ELR (cell line): ENCODE measurements at places on chromosomes 5 and 9.

DNA sequence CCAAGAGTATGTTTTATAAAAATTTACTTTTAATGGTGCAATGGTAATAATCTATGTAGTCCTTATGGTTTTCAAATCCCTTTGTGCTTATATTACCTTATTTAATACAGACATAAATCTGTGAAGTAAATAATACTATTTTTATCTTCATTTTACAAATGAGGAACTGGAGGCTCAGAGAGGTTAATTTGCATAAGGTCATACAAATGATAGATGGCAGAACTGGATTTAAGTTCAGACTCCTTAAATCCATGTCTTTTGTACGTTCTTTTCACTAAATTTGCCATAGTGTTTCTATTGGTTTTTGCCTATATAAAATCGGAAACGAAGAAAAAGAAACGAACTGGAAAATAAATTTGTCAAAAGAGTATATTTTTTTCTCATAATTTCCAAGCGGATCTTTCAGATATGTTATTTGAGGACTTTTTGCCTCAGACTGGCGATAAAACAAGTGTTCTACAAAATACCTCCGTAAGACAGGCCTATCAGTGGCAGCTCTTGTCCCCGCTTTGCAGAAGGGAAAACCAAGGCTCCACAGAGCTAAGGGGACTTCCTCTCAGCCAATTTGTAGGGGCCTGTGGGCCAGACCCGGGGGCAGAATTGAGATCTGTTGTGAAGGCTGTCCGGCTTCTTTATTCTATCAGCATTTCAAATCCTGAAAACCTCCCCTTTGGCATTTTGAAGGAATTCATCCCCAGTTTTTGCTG lies 1.1 kb upstream of the TNFAIP8 start:
- DNase-seq = no peak

GRCh38 chr5:111863801-111864200 lies 106.8 kb upstream of the NREP start:
- DNase-seq = peak; percentile 2

GRCh38 chr9:127950513-127951289 lies 13.0 kb upstream of the DPM2 start:
- DNase-seq = no peak

GRCh38 chr5:42984307-42984706 lies 55.8 kb downstream of the ANXA2R start:
- DNase-seq = peak; percentile 73

DNA sequence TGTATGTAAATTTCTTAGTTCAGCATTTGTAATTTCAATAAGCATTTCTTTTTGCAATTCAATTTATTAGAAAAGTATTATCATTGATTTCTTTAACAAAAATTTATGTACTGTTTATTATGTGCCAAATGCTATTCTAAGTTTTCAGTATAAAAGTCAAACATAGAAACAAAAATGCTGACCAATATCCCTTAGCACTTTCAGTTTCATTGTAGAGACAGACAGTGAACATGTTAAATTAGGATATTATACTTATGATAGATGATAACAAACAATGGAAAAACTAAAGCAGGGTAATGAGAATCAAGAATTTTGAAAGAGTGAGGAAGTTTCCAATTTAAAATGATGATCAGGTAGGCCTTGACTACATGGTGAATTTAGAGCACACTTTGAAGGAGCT lies 1106.0 kb downstream of the TAF11L14 start:
- DNase-seq = no peak

DNA sequence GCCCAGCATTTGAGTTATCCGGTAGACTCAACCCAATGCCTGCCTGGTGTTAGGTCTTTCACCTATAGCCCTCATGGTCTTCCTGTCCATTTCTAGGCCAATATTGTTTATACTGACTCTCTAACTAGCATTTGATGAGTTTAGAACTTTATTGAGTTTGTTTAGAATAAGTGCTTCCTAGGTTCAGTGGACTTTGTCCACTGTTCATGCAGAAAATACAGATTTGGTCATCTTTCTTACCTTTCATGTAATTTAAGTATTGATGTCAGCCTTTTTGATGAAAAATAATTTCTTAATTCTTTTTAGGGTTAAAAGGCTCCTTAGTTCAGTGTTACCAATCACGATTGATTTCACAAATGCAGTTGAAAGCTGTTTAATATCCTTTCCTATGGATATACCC lies 22.0 kb downstream of the CYSTM1 start:
- no peak for DNase-seq

- DNase-seq = no peak
Measured at GRCh38 chr5:51138164-51138563, 245.1 kb upstream of the ISL1 start.

GRCh38 chr5:151696470-151697061 lies 9.9 kb upstream of the SPARC start:
- DNase-seq = peak; percentile 94

DNA sequence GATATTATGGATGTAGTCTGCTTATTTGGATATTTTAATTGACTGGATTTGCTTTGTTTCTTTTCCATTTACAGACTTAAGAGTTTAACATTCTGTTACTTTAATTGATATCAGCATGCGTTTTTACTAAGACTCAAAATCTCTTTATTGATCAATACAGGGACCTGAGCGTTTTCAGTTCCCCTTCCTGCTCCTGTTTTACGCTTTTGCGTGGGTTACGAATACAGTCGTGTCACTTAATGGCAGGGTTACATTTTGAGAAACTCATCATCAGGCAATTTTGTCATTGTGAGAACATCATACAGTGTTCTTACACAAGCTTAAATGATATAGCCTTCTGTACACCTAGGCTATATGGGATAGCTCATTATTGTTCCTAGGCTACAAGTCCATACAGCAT lies 65.2 kb downstream of the PBX3 start:
- DNase-seq = no peak

- DNase-seq = no peak
Measured at GRCh38 chr9:84866396-84867175, 197.1 kb downstream of the NTRK2 start.

GRCh38 chr5:163079618-163080017 lies 357.8 kb upstream of the CCNG1 start:
- peak; percentile 6 for DNase-seq

GRCh38 chr9:93301291-93301811 lies 117.4 kb downstream of the WNK2 start:
- DNase-seq = no peak

- DNase-seq = no peak
Measured at GRCh38 chr5:21784487-21784886, 1068.7 kb downstream of the CDH12 start.

DNA sequence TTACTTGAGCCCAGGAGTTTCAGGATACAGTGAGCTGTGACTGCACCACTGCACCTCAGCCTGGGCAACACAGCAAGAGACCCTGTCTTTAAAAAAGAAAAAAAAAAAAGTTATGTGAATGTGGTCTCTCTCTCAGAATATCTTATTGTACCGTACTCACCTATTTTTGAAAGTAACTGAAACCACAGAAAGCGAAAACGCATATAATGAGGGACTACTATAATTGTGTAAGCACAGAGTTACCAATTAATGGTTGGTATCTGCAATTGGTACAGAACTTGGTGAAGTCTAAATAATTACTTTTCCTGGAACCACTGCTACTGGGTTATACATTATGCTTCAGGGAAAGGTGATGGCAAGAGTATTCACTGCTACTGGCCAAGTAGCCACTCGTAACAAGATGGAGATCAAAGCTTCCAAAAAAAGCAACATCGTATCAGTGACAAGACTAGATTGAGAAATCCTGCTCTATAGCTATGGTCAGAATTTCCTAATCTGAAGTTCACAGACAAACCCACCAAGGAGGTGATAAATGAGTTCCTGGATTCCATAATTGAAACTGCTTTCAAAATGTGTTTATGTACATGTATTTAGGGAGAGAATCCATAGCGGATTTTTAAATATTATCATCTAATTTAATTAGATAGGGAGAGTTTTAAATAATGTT lies 82.7 kb downstream of the NR6A1 start:
- DNase-seq = no peak

- no peak for DNase-seq
Measured at GRCh38 chr9:99135456-99135855, 30.5 kb downstream of the TGFBR1 start.

DNA sequence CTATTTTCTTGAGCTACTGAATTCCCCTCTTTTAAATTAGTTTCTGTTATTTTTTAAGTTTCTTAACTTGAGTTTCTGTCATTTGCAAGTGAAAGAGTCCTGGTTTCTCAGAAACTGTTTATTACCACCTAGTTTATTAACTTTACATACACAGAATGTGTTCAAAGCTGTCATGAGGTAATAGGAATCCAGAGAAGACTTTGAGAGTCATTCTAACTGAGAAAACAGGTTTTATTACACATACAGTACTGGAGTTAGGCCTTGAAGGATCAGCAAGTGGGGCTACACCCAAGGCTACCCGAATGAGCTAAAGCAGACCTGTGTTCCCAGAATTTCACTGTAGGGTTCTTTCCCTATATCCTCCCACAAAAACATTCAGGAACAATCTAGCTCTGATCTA lies 33.1 kb downstream of the FAM114A2 start:
- DNase-seq = no peak

- no peak for DNase-seq
Measured at GRCh38 chr9:120524863-120525262, 55.1 kb downstream of the CDK5RAP2 start.

- peak; percentile 61 for DNase-seq
Measured at GRCh38 chr5:154829589-154830218, 20.7 kb downstream of the FAXDC2 start.
